ENCODE measurements at places on chromosomes 5 and 9.
A peak's percentile ranks its signal among the peaks of the same experiment; 100 is the strongest.

DNA sequence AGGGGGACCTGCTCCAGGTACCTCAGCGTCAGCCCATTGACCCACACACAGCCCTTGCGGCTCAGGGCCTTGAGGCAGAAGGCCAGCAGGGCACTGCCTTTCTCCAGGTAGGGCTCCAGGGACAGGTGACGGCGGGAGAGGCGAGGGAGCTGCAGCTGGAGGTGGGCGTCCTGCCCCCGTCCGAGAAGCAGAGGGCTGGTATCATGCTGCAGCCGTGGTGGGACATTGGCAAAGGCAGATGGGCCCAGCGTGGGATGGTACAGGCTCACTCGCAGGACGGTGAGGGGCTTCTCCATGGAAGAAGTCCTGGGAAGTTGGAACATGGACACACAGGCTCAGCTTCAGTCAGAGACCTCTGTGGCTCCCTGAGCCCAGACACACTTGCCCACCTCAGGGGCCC lies 2.5 kb upstream of the DCANP1 start:
- no peak for DNase-seq

- no peak for DNase-seq
Measured at GRCh38 chr5:125002727-125003598, 256.5 kb upstream of the ZNF608 start.

DNA sequence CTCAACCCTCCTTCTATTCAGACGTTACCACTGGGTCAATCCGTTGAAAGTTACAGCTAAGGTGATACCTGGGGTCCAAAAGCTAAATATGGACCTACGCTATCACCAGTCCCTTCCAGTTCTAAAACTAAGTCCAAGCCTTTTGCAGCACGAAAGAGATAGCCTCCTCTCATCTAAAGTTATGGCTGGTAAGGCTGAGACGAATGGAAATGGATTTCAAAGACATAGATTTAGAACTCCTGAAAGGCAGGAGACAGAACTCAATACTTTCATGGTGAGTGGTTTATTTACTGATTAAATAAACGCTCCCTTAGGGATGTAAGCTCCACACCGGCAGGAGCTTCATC lies 751 bp upstream of the RIC1 start:
- DNase-seq: no peak

GRCh38 chr5:179497636-179498340 lies 52.6 kb upstream of the RUFY1 start:
- DNase-seq: no peak

DNA sequence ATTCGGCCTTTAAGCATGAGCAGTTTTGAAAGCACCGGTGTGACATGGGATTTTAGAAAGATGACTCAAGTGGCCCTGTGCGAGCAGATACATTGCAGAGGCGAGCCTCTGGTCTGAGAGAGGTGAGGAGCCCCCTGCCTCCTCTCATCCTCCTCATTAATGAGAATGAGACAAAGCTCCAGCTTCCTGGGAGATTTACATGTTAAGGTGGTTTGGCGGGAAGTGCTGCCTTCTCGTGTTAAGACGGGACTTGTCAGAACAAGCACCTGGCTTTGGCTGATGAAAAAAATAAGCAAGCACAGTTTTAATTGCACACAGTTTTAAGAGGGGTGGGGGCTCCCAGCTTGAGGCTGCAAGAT lies 68.1 kb downstream of the ACTL7B start:
- no peak for DNase-seq

DNA sequence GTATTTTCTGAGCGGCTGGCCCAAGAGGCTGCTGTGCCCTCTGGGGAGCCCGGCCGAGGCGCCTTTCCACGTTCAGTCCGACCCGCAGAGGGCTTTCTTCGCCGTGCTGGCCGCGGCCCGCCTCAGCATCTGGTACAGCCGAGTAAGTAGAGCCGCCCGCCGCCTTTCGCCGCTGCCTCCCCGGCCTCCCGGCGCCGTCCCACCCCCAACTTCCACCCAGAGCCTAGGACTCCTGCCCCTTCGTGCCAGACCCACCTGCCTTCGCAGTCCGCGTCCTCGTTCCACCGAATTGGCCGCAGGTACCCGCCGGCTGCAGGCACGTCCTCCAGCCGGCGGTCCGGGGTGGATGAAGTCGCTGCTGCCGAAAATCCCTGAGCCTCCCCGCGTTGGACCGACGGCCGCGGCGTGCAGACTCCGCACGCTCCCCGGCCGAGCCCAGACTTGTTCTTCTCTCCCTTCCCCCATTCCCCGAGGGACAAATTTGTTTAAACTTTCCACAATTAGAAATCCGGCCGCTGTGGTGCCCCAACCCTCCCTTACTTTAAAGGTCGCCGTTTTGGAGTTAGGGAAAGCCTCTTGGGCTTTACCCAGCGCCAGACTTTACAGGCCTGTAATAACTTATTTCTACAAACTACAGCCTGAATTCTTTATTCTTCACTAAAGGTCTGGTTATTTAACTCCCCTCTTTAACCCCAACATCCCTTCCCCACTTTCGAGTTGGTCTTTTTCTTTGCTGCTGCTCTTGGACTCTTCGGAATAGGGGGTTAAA lies 589 bp downstream of the RIC1 start:
- DNase-seq: no peak

GRCh38 chr5:131064669-131065371 lies 100.2 kb downstream of the HINT1 start:
- DNase-seq: no peak

- no peak for DNase-seq
Measured at GRCh38 chr5:31707329-31707728, 68.4 kb downstream of the PDZD2 start.

GRCh38 chr5:177299697-177300096 lies 3.8 kb downstream of the RAB24 start:
- DNase-seq: no peak

DNA sequence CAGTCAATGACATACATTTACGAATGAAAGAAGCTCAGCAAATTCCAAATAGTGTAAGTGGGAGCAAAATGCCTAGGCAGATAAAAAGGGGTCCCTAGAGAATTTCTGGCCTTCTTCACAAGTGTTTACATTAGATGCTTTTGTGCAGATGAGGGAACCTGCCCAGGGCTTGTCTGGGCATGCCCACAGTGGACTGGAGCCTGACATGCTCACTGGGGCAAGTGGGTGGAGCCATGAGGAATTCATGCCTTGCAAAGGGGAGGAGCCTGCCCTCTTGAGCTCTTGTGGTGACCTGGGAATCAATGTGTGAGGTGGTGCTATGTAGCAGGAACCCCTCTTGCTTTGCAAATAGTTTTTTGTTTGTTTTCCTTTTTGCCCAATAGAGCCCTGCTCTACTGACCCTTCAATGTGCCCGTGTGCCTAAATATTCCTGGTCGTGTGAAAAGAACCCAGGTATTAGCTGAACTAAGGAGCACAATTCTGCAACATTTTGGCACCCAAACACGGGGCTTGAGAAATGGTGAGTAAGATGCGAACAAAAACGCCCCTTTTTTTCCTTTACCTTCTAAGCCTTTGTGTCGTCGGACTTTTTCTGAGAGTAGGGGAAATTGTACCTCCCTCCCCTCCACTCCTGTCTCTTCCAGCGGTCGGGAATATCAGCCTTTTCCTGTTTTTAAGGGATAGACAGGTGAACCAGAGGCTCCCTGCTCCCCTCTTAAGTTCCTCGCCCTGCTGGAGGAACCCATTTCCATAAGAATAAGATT lies 433.8 kb upstream of the CDH9 start:
- peak; percentile 5 for DNase-seq

DNA sequence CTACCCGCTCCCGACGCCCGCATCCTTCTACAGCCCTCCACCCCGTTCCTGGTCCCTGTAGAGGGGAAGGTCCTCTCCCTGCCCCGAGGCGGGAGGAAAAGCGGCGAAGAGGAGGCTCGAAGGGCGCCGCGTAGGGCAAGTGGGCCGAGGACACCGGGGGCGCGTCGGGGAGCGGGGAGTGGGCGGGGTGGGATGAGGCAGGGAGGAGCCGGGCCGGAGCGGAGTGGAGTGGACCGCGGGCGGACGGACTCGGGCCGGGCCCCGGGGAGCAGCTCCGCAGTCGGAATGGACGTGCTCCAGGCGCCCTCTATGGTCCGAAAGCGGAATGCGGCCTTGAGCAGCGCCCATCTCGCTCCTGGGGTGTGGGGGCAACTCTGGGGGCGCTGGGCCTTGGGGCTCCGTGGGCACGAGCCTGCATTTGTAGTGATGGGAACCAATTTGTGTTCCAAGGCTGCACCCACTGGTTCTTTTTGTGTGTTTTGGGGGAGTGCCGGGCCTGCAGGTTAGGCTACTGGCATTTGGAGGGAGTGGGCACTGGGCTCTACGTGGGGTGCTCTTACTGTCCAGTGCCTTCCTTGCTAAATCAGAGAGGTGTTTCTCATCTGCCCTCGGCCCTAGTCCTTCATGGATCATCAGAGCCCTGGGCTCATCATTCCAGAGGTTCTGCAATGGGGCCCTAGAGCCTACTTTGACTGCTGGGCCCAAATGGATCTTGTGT lies 7.3 kb downstream of the IRX1 start:
- DNase-seq: no peak

DNA sequence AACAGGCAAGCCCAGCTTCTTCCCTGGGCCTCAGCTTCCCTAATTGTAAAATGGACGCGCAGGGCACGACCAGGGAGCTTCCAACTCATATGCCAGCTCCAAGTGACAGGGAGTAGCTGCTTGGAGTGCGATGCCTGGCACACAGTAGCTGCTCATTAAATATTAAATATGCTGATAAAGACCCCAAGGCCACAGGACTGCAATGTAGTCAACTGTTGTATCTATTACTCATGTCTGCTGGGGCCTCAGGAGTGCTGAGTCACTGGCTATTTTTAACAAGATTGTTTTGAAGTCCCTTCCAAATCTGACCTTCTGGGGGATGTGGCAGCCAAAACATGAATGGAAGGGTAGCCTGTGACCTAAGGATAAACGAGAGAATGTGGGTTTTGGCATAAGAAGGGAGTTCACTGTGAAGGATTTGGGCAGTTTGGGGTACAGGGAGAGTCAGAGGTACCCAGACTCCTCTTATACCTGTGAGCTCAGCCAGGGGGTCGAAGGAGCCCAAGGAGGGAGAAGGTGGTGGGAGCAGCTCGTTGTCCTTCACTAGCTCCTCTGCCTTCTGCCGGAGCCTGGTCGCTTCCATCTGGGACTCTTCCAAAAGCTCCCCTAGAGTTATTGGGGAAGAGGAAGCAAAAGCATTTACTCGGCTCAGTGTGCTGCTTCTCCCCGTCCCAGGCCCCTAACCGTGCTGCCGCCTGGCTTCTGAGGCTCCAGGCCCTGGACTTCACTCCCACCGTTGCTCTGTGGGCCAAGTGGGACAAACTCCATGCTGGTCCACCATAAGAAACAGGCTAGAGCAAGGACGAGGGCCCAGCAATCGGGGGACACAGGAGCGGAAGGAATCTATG lies 17.5 kb downstream of the TNIP1 start:
- no peak for DNase-seq

GRCh38 chr9:97478301-97478981 lies 23.0 kb upstream of the TMOD1 start:
- no peak for DNase-seq

DNA sequence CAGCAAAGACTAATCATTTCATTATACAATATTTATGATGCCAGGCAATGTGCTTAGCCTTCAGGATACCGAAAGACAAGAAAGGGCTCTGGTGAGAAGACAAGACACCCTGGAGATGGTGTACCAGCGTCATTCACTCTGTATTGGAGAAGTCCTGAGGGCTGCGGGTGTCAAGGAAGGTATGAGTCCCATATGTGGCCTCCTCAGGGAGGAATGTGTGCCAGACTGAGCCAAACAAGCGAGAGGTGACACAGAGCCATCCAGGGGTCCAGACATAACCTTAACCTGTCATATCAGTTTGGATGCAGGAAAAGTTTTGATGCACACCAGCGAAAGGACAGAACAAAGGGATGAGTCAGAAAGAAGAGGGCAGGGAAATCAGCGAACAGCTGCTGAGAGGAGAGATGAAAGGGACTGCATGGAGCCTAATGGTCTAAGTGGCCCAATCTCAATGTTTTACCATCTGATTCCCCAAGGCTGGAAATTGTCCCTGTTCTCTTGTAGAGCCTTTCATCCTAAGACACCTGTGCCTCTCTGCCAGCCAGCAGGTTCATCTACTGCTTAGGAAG lies 38.9 kb downstream of the ADRA1B start:
- no peak for DNase-seq

DNA sequence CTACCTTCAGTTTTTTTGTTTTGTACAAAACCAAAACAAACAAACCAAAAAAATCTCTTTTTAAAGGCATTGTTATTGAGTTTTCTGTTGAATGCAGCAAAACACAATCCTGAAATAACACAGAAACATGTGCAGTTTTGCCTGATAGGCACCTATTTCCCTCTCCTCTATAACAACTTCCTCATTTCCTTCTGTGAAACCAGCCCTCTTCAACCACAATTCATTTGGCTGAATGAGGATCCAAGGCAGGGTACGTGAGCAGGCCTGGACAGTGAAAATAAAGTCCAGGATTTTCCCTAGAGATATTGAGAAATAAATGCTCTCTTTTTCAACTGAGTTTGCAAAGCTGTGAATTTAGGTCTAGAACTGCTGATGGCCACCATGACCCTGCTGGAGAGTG lies 134.8 kb upstream of the LARP1 start:
- no peak for DNase-seq

- DNase-seq: no peak
Measured at GRCh38 chr9:101274971-101275768, 109.6 kb downstream of the BAAT start.

- no peak for DNase-seq
Measured at GRCh38 chr5:6949230-6949629, 236.0 kb downstream of the TENT4A start.

- peak; percentile 56 for DNase-seq
Measured at GRCh38 chr5:140372971-140373487, 13.0 kb downstream of the SLC4A9 start.

GRCh38 chr5:109989994-109990722 lies 300.4 kb downstream of the MAN2A1 start:
- no peak for DNase-seq

DNA sequence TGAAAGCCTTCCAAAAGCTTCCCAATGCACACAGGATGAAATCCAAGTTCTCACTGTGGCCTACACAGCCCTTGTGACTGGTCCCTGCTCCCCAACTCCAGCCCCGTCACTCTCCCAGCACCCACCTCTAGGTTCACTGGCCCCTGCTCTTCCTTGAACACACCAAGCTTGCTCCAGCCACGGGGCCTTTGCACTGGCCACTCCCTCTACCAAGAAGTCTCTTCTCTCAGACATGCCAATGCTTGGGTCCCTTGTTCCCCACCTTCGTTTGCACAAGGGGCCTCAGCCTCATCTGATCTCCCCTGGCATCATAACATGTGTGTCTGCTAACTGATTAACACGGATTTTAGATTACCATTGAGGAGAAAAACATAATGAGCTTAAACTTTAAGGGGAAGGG lies 56.0 kb downstream of the ROR2 start:
- no peak for DNase-seq

DNA sequence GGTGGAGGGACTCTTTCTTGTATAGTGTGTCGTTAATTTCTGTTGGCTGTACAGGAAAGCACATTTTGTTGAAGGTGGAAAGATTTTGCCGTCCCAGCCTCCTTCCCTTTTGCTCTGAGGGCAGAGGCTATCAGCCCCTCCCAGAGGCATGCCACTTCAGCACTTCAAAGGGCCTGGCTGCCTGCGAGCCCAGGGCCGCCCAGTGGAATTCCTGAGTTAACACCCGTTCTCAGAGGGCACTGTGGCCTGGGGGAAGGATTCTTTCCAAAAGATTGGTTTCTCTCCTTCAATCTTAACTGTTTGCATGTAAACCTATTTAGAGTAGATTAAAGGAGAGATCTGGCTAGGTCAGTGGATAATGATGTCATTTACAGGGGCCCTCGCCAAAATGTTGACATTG lies 238.6 kb downstream of the FANCC start:
- no peak for DNase-seq

- DNase-seq: no peak
Measured at GRCh38 chr5:1335540-1336095, 9.3 kb downstream of the CLPTM1L start.

- no peak for DNase-seq
Measured at GRCh38 chr5:149423049-149423793, 44.1 kb upstream of the IL17B start.

All from CMK (cell line).